ENCODE measurements at places on chromosomes 12 and 14.

DNA sequence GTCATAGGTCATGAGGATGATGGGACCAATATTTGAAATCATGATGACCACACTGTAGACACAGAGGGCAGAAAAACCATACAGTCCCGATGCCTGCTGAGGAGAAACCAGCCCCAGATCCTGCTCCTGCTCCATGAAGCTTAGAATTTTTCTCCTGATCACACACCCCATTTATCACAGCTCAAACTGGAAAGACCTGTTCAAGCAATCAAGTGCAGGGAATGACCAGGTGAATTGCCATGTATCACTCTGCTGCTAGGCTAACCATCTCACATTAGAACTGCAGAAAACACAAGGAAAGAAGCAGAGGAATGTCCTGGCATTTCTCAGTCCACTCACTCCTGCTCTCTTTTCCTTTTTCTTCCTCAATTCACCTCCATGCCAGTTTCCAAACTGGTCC, 18.1 kb downstream of the MANSC1 start:
- no peaks in the 10 kb centered on the region for H3K27me3 ChIP-seq
- no peak for DNase-seq
- H3K4me1 ChIP-seq: peaks cover 39% of the 10 kb centered on the region
- H3K36me3 ChIP-seq: no peaks in the 10 kb centered on the region

DNA sequence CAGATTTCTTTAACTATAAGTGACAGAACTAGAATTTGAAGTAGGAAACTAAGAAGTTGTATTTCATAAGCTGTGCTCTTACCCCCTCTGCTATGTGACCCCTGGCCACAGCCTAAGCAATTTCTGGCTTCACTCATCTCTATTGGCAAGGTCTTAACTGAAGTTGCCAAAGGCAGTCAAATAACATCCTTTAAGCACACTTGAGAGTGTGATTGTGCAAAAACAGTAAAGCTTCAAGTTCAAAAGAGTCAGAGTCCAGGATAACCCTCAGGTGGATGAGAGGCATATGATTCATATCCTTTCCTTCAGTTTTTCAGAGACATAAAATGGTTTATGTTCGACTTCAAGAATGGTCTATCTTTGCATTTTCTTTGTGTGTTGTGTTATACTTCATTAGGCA, 45.2 kb downstream of the GRIP1 start:
- no peaks in the 10 kb centered on the region for H3K27me3 ChIP-seq
- H3K36me3 ChIP-seq: no peaks in the 10 kb centered on the region
- no peak for DNase-seq

- H3K36me3 ChIP-seq: peaks cover 29% of the 10 kb centered on the region
- DNase-seq: no peak
- peaks cover 30% of the 10 kb centered on the region for H3K4me1 ChIP-seq
- no peak overlapping the region for H3K4me3 ChIP-seq
- H3K27ac ChIP-seq: peak overlapping the region; percentile 26
- no peaks in the 10 kb centered on the region for H3K27me3 ChIP-seq
These were observed 10.1 kb downstream of the NUDT4 start for GRCh38 chr12:93387780-93388179.

- no peak for DNase-seq
- no peaks in the 10 kb centered on the region for H3K27me3 ChIP-seq
- no peaks in the 10 kb centered on the region for H3K4me1 ChIP-seq
- no peak overlapping the region for H3K27ac ChIP-seq
These were observed 43.5 kb downstream of the CNTN1 start for GRCh38 chr12:40735551-40736230.

GRCh38 chr14:29355331-29355730, 572.3 kb downstream of the PRKD1 start:
- H3K4me3 ChIP-seq: no peak overlapping the region
- H3K27ac ChIP-seq: no peak overlapping the region
- no peaks in the 10 kb centered on the region for H3K27me3 ChIP-seq
- no peak for DNase-seq
- no peaks in the 10 kb centered on the region for H3K4me1 ChIP-seq
- no peaks in the 10 kb centered on the region for H3K36me3 ChIP-seq

- H3K36me3 ChIP-seq: peaks cover 46% of the 10 kb centered on the region
- H3K4me3 ChIP-seq: no peak overlapping the region
- no peak for DNase-seq
These were observed 18.4 kb upstream of the KRT86 start for GRCh38 chr12:52255926-52256583.

DNA sequence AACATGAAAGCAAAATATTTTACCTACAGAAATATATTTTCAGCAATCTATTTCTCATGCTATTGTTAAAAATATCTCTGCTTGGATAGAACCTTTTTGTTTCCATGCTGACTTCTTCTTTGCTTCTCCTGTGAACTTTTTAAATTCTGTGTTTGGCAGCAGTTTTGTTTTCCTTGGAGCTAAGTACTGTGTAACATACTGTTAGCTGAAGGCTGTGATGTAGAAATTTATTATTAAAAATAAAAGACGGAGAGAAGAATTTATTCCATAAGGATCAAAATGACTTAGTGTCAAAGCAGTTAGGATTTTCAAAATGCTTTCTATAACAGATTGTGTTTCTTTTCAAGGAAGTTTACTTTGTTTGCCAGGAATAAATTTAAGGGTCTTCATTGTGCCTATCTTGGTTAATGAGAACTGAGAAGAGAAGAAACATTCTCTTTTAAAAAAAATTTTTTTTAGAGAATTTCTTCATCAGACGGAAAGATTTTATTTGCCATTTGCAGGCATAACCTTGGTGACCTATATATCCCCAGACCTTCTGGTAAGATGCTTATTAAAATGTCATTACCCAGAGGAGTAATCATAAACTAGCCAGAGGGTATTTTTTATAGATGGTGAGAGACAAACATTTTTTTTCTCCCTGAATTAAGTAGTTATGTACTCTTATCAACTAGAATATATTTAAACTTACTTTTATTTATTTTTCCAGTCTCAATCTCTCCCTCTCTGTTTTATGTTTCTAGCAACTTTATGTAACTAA, 147.1 kb upstream of the SLCO1C1 start:
- H3K27ac ChIP-seq: no peak overlapping the region
- no peak for DNase-seq
- no peaks in the 10 kb centered on the region for H3K27me3 ChIP-seq
- H3K4me3 ChIP-seq: no peak overlapping the region

- H3K4me3 ChIP-seq: no peak overlapping the region
- no peaks in the 10 kb centered on the region for H3K27me3 ChIP-seq
- H3K4me1 ChIP-seq: peaks cover 12% of the 10 kb centered on the region
- no peak overlapping the region for H3K27ac ChIP-seq
These were observed 80.1 kb downstream of the PLXNC1 start for GRCh38 chr12:94228488-94228907.

Measured in activated T-helper 1 cell treated with anti-CD3 and anti-CD28 coated beads, Interleukin-12 subunit alpha, Interleukin-12 subunit beta, Interleukin-2, Interleukin-4 antibody, amounts not matched to agents 30 ng/mL and 10 ng/mL and 1 ng/mL, durations not matched to agents 14 hours and 24 hours and 36 hours (primary cell).